ENCODE measurements at places on chromosomes 7 and 10. TPM values are rescaled to one million over a fixed set of nuclear protein-coding genes. Genes with fewer than 3 reads are reported as not detected.

Gene EPHB6
- total RNA-seq, result 4.3 TPM

Gene DGKB
- total RNA-seq, result 15.4 TPM

- DNase-seq, result peak; percentile 26
Measured at GRCh38 chr7:141960687-141961422, 12.7 kb downstream of the TAS2R38 start.

Gene OGDH
- 33.9 TPM for total RNA-seq

Gene FFAR4
- total RNA-seq, result 0.96 TPM

DNA sequence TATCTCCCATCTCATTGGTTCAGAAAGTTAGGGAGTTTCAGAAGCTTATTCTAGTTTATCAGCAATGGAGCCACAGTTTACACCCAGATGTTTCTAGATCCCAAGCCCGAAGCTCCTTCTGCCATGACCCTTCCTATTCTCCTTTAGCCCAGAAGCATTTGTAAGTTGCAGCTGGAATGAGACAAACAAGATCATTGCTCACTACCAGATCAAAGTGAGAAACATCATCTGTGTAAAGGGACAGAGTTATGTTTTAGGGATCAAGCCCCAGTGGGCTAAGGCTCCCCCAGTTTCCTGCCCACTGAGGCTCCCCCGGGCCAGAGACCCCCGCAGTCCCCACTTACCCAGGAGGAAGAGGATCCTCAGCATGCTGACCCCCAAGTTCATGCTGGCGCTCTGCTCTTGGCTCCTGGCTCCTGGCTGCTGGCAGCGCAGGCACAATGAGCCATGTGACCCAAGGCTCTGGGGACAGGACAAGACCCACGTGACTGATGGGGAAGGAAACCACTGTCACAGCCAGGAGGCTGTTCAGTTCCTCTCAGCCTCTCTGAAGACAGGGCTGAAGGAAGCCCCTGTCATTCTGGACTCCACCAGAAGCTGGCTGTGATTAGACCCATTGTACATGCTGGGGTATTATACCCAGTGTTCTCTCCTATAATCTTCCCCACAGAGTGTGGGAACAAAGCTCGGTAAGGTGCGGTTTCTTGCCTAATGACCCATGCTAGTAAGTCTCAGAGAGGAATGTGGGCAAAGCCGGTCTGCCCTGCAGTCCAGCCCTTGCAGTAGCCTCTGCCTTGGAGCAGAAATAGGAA, at the start of gene TMEM273:
Gene TMEM273, minus strand, starts transcription at position 442 of the 812 bp plus-strand sequence. Its CDS starts 55 bp downstream, at position 387.
- DNase-seq, result peak; percentile 42

GRCh38 chr10:21317902-21318301, 207.6 kb downstream of the SKIDA1 start:
- DNase-seq, result peak; percentile 83

Gene KIF5B
- 155 TPM for total RNA-seq

DNA sequence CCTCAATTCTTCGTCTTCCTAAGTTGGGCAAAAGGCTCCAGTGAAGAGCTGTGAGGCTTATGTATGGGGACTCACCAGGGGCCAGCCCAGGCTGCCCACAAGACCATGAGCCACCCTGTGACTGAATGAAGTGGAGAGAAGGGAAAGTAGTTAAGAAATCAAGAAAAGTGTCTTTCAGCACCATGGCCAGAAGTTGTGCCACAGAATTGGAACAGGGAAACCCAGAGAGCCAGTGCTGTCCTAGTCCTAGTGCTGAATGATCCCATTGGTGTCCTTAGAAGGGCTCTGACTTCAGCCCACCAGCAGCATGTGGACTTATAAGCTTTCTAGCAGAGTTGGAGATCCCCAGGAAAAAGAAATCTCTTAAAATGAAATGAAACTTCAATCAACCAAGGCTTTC, 37.0 kb upstream of the CCSER2 start:
- peak; percentile 63 for DNase-seq

Gene ZNF786
- 5.5 TPM for total RNA-seq

GRCh38 chr7:79317728-79318127, 135.7 kb downstream of the MAGI2 start:
- DNase-seq, result peak; percentile 50

DNA sequence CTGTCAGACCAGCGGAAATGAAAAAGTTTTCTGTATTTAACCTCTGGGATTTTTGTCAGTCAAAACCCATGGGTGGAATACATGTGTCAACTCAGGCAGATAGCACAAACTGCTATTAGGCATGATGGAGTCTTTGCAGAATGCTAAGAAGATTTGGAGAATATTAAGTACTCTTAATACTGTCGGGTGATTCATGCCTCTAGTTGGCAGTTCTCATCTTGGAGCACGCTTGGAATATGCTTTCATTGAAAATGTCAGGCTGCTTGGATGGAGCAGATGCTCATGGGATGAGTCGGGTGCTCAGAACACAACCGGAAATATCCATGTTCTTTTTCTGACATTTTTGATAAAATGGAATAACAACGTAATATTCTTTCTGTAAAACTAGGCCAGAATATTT, 27.6 kb upstream of the PRKG1 start:
- peak; percentile 94 for DNase-seq

DNA sequence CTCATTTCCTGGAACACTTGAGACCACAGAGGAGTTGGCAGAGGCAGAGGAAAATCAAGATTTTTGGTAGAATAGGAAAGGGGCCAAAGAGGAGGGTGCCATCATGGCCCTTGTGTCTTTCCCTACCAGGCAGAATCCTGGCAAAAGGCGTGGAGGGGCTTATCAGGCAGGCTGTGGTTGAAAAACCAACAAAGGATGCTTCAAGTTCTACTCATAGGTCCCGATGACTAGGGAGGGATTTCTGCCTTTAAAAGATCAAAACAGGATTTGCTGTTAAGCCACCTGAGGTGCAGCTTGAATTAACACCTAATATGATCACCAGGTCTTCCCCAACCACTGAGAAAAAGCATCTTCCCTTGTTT, 45.7 kb downstream of the BPGM start:
- peak; percentile 74 for DNase-seq

- peak; percentile 27 for DNase-seq
Measured at GRCh38 chr10:77820349-77820748, 106.2 kb downstream of the DLG5 start.

- no peak for DNase-seq
Measured at GRCh38 chr10:124592101-124592500, 130.5 kb downstream of the LHPP start.

Gene CPA1
- 7.0 TPM for total RNA-seq

- no peak for DNase-seq
Measured at GRCh38 chr7:20438694-20439376, 108.1 kb downstream of the ITGB8 start.

Gene ZNF117
- total RNA-seq, result 27.7 TPM

GRCh38 chr10:99537989-99538917, 5.5 kb downstream of the NKX2-3 start:
- DNase-seq, result no peak

Gene FAM237B
- 1.7 TPM for total RNA-seq

GRCh38 chr7:154879629-154880028, 123.3 kb downstream of the PAXIP1 start:
- no peak for DNase-seq

DNA sequence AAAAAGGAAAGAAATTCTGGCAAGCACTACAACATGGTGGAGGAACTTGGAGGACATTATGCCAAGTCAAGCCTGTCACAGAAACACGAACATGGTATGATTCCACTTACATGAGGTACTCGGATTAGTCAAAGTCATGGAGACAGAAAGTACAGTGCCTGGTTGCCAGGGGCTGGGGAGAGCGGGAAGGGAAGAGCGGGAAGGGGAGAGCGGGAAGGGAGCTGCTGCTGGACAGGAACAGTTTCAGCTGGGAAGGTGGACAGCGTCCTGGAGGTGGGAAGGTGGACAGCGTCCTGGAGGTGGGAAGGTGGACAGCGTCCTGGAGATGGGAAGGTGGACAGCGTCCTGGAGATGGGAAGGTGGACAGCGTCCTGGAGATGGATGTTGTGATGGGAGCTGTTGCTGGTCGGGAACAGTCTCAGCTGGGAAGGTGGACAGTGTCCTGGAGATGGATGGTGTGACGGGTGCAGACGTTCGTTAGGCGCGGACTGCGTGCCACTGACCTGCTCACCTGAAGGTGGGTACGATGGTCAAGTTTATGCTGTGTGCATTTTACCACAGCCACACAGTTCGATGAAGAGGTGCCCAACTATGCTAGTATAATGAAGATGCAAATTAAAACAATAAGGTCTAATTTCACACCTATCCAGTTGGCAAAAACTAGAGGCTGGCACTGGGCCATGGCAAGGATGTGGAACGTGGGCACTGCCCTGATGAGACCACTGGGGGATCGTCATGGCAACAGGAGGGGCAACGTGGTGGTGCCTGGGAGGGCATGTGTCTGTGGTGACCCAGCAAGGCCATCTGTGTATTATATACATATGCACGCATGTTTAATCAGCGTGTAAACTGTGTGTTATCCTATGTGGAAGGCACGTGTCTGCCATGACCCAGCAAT, 103.8 kb downstream of the NKX6-2 start:
- no peak for DNase-seq

Gene ZNF365
- 6.3 TPM for total RNA-seq

Gene SERPINE1
- 152 TPM for total RNA-seq

DNA sequence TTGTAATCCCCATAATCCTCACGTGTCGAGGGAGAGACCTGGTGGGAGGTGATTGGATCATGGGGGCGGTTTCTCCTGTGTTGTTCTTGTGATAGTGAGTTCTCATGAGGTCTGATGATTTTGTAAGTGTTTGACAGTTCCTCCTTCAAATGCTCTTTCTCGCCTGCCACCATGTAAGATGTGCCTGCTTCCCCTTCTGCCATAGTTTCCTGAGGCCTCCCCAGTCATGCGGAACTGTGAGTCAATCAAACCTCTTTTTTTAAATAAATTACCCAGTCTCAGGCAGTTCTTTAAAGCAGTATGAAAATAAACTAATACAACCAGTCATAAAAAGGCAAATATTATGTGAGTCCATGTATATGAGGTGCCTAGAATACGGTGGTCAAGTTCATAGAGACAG, 87.5 kb downstream of the FRMD4A start:
- no peak for DNase-seq

DNA sequence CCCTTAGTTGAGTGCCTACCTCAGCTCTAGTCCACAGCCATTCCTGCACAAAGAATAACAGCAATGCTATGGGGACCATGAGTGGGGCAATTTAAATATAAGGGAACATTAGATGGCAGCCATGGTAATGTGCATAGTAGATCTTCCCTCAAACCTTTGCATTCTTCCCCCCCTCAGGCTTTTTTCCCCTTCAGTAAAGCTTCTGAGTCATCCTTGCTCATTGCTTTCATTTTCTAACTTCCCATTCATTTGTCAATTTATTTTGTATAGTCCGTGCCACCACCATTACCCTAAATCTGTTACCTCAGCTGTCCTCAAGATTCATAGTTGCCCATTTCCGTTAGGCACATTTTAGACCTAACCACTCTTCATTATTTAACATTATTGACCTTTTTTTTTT, 10.7 kb downstream of the HECTD2 start:
- no peak for DNase-seq

GRCh38 chr10:96390460-96390864, 31.7 kb upstream of the OPALIN start:
- DNase-seq, result no peak

DNA sequence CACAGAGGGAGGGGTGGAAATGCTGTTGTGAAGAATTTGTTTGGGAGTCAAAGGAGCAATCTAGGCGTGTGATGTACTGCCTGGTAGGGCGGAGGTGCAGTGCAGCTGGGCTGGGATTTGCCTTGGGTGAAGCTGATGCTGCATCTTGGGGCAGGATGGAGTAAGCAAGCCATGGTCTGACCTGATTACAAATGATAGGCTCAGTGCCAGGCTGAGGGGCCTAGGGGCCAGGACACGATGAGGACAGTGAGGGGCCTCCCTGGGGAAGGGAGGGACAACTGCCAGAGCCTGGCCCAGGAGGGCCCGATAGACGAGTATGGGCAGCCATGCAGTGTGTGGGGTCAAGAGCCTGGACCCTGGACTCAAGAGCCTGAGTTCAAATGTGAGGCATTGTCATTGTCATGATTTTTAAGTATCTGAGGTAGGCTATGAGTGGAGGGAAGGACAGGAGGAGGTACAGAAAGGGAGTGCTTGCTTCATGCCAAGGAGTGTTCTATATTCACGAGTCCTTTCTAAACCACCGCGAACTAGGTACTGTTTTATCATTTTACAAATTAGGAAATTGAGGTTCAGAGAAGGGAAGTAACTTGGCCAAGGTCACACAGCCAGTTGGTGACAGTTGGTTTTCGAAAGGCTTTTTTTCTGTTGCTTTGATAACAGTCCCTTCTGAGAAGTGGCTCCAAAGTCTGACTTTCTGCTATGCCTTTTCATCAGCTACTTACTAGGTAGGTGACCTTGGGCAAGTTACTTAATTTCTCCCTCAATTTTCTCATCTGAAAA, 29.7 kb downstream of the HIF1AN start:
- DNase-seq, result no peak

DNA sequence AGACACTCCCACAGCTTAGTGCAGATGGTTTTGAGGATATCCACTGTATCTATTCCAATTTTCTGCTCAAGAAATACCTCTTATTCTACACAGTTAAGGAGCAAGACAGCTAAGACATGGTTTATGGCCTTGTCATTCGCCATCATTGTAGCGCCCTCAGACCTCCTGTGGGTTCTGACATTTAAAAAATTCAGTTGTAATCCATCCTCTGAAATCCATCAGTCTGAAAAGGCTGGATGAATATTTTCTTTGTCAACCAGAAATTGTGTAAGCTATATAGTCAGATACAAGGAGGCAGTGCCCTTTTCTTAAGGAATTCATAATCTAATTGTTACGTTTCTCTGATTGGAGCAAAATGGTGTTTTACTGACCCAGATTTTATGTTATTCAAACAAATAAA, 353.6 kb downstream of the GALNT17 start:
- no peak for DNase-seq

DNA sequence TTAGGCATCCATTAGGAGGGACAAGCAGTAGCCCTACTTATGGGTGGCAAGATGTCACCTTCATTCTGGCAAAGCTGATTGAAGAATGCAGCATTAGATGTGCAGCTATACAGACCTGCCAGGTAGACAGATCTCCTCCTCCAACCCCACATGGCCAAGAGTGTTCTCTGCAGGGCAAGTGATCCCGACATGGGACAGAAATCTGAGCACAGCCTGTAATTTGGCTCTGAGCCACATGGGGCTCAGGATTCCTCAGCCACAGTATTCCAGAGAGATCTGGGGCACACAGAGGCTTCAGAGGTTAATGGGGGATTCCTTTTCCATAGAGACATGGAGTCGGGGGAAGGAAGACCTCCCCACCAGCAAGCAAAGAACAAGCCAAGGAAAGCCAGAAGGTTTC, 58.7 kb upstream of the GDF10 start:
- no peak for DNase-seq

All from umbilical cord (tissue), 2 donors.